PC-3 (cell line): ENCODE measurements at places on chromosomes 3 and 15. TPM values are rescaled to one million over a fixed set of nuclear protein-coding genes. Genes with fewer than 3 reads are reported as not detected.

Gene FBXO40
- not detected in 2 replicates for total RNA-seq

GRCh38 chr3:79881431-79881830 is 113.6 kb upstream of the ROBO1 start:
- DNase-seq, result no peak

Gene GATM
- total RNA-seq, result 0.86 and 0.87 TPM in 2 replicates

- no peak for DNase-seq
These were observed 61.6 kb downstream of the GLCE start for GRCh38 chr15:69222002-69222474.

Gene SLC38A3
- 0.17 and 3.3 TPM in 2 replicates for total RNA-seq

DNA sequence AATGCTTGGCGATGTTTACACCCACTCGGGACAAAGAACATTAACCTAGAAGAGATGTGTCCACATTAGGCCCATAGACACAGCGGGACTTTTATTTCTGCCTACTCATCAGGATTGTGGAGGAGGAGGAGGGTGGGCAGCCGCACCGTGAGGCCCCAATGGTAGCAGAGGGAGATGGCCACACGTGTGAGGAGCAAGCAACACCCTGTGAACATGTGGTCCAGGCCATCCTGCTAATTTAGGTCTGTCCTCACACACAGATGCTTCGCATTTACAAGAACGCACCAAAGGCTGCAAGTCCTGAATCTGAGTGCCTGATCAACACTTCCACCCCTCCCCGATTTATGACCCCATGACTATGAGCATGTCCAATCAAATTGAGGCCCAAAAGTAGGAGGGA is 560.0 kb downstream of the GABRG3 start:
- no peak for DNase-seq

Gene ARGFX
- not detected in 2 replicates for total RNA-seq

Gene FRMD5
- 8.7 and 12.2 TPM in 2 replicates for total RNA-seq
